Heart right ventricle (tissue), 16 donors: ENCODE measurements at places on chromosomes 12 and 14. TPM values are rescaled to one million over a fixed set of nuclear protein-coding genes. Genes with fewer than 3 reads are reported as not detected.

Gene MARS1
- total RNA-seq: 61.0 TPM

- H3K4me1 ChIP-seq: no peaks in the 10 kb centered on the region
- no peaks in the 10 kb centered on the region for H3K36me3 ChIP-seq
- H3K4me3 ChIP-seq: no peak overlapping the region
- H3K27me3 ChIP-seq: no peaks in the 10 kb centered on the region
Measured at GRCh38 chr14:36955376-36955775, 217.0 kb downstream of the SLC25A21 start.

Gene RTL1
- total RNA-seq: not detected

DNA sequence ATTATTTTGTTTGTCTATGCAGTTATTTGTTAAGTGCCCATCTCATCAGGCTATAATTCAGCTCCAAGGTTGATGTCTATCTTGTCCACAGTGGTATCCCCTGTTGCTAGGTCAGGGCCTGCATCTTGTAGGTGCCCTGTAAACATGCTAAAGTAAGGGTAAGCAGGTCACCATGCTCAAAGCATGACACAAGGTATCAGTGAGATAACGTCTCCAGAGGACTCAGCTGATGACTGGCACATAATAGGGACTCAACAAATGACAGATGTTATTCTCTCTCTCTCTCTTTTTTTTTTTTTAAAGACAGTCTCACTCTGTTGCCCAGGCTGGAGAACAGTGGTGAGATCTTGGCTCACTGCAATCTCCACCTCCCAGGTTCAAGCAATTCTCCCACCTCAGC, 2.3 kb downstream of the SDSL start:
- peaks cover 10% of the 10 kb centered on the region for H3K4me1 ChIP-seq
- no peaks in the 10 kb centered on the region for H3K36me3 ChIP-seq
- no peak overlapping the region for H3K27ac ChIP-seq
- no peak overlapping the region for H3K4me3 ChIP-seq
- no peak for DNase-seq
- H3K27me3 ChIP-seq: no peaks in the 10 kb centered on the region

DNA sequence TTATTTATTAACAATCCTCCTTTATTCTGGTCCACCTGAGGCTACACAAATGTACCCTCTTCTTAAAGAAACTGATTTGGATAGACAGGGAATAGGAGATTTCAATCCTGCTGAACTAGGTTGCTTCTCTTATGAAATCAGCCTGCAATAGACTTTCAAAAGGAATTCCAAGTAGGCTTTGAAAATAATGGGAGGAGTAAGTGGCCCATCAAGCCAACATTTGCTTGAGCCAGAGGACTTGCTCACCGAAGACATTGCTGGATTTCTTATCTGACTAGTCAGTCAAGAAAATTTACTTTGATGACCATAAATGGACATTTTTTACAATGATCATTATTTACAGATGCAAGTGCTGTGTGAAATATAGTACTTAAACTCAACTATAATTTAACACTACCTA, 82.8 kb upstream of the RASSF8 start:
- no peak overlapping the region for H3K27ac ChIP-seq
- no peaks in the 10 kb centered on the region for H3K27me3 ChIP-seq
- H3K36me3 ChIP-seq: no peaks in the 10 kb centered on the region
- no peaks in the 10 kb centered on the region for H3K4me1 ChIP-seq
- DNase-seq: no peak

Gene KRT83
- not detected for total RNA-seq
